ENCODE measurements at places on chromosomes 4 and X.

GRCh38 chr4:34731070-34731469, 1513.2 kb downstream of the ARAP2 start:
- DNase-seq: no peak

DNA sequence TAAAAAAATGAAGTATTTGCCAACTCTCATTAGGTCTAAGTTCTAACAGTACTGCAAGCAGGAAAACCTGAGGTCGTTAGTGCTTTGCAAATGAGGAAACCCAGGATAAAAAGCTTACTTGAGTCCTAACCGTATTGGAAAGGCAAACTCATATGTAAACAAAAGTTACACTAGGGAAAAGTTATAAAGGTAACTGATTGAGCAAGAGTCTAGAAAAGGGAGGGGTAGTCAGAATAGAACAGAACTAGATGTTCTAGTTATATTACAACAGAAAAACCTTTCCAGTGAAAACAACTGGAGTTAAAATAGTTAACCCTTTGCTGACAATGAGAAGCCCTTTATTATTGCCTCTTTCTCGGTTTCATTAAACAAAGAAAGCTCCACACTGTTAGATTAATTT, 66.4 kb upstream of the MAOA start:
- DNase-seq: no peak

DNA sequence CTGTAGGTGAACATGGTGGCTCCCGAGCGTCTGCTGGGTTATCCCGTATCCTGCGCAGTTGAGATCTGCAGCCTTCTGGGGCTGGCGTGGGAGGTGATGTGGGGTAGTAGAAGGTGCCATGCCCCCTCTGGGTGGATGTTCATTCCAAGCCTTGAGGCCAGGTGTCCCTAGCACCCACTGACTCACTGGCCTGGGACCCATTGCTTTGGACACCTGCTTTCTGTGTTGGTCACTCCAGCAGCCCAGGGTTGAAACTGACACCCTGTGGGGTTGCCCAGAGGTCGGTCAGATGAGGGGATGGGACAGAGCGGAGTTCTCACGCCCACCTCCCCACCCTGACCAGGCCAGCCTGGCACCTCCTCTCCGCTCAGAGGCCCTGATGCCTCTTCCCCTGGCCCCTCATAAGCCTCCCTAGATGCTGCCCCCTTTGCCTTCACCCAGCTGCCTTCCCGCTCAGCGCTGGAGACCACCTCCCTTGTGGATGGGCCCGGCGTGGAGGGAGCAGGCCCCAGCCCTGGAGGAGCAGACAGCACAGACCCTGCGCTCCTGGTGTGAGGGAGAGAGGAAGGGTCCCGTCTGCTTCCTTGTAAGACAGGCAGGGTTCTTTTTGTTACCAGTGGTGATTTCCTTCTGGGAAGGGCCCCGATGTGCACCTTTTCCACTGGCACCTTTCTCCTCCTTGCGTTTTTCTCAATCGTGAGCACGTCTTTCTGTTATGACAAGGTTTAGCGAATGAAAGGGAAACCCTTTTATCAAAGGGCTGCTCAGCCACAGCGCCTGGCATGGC, 2.0 kb downstream of the DOK7 start:
- DNase-seq: no peak

- DNase-seq: no peak
Observed at GRCh38 chr4:156915221-156915620, 56.4 kb downstream of the PDGFC start.

GRCh38 chr4:83516042-83516772, 19.7 kb upstream of the GPAT3 start:
- DNase-seq: no peak

- no peak for DNase-seq
Observed at GRCh38 chr4:70997546-70997945, 4.1 kb downstream of the DCK start.

GRCh38 chr4:8461086-8461485, 20.5 kb downstream of the TRMT44 start:
- DNase-seq: no peak

DNA sequence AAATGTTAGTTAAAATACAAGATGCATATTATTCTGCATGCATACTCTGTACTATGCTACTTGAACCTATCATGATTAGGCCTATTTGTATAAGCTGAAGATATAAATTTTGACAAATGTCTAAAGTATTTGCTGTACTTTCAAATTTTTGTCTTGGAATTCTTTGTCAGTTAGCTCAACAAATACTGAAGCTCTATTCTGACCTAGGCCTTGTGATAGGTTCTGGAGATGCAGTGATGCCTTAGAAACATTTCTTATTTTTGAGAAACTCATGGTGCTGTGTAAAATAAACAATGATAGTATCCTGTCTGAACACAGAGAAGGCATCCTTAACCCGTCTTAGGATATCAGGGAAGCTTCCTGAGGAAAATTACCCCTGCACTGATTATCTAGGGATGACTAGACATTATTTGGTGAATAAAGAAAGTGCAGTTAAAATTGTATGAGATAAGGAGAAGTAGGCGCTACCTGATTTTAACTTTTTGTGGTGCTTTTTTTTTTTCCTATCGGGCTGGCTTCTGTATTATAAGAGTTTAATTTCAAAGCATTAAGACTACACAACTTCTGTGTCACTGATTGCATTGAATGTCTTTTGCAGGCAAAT, 43.4 kb downstream of the MOB1B start:
- DNase-seq: no peak

- peak; percentile 9 for DNase-seq
Observed at GRCh38 chrX:22748093-22748999, 251.4 kb upstream of the DDX53 start.

DNA sequence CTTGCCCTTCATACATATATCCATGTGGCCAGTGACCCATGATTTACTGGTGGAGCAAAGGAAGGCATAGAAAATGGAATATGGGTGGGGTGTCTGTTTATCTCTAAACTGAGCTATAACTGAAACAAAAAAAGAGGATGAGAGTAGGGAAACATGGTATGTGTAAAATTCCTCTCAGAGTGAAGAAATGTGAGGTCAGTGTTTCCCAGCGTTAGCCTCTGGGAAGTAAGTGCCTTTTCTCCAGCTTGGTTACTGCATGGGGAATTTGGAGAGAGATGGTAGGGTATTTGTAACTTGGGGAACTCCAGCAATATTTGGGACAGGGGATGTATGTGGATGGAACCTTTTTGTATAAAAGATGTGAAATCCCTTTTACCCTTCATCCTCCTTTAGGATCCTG, 89.4 kb downstream of the AFF1 start:
- DNase-seq: no peak

DNA sequence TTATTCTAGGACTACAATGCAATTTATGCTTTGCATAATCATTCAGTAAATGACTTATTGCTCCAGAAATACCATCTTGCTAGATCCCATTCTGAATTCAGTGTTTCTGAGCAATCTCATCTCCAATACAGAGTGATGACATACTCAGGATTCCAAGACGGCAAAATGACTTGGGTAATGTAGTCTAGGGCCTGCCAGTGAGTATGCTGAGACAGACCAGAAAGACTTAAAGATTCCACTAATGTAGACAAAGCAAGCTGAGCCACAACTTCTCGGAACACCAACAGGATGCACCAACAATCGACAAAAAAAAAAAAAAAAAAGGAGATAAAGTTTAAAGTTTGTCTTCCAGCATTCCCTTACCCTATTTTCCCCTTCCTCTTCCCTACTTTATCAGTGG, 919 bp upstream of the SEC24B start:
- DNase-seq: no peak

DNA sequence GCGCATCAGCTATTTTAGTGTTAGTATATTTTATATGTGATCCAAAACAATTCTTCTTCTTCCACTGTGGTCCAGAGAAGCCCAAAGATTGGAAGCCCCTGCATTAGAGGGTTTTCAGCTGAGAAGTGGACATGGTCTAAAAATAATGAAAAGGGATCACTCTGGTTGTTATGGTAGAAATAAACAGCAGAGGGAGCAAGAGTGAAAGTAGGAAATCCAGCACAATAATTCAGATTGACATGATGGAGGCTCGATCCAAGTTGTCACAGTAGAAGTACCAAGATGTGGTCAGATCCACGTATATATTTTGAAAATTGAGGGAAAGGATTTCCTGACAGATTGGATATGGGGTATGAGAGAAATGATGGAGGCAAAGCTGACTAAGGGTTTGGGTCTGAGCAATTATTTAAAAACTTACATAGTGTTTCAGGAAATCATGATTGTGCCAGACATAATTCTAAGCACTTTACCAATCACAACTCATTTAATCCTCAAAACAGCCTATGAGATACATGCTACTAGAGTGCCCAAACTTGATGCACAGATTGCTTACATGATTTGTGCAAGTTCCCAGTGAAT, 17.0 kb upstream of the TMEM144 start:
- peak; percentile 9 for DNase-seq

GRCh38 chr4:8761167-8761823, 110.3 kb downstream of the HMX1 start:
- no peak for DNase-seq

DNA sequence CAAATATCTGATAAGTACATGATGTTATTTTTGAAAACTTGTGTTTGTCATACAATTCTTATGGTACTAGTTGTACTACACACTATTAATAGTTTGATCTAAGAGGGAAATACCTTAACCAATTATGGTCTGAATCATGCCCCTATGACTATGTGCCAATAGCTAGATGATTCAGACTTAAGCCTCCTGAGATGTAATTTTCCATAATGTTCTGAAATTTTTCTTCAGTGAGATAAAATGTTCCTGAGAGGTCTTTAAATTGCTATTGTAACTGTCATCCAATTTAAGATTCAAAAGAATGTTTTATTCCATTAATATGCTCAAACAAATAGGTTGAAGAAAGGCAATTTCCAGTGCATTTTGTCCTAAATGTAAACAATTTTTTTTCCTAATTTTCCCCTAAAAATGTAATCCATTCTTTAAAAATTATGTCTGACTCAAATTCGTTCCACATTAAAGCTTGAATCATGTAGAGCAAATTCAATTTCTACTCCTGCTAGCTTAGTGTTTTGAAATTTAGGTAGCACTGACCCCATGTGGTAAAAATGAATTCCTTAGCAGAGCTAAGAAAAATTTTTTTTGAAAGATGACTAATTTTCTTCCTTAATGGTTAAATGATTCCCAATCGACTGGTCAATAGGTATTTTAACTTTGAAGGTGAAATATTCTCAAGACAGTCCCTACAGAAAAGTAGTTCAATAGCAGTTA, 49.1 kb downstream of the APOOL start:
- DNase-seq: no peak

- DNase-seq: no peak
Observed at GRCh38 chr4:146059865-146060264, 115.7 kb upstream of the LSM6 start.

GRCh38 chrX:37867536-37868153, 20.3 kb upstream of the DYNLT3 start:
- DNase-seq: no peak

DNA sequence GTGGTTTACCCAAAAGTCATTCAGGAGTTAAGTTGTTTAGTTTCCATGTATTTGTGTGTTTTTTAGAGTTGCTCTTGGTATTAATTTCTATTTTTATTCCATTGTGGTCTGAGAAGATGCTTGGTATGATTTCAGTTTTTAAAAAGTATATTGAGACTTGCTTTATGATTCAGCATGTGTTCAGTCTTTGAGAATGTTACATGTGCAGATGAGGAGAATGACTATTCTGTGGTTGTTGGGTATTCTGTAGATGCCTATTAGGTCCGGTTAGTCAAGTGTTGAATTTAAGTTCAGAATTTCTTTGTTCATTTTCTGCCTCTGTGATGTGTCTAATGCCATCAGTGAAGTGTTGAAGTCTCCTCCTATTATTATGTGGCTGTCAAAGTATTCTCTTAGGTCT, 249.4 kb downstream of the ARHGAP10 start:
- no peak for DNase-seq

DNA sequence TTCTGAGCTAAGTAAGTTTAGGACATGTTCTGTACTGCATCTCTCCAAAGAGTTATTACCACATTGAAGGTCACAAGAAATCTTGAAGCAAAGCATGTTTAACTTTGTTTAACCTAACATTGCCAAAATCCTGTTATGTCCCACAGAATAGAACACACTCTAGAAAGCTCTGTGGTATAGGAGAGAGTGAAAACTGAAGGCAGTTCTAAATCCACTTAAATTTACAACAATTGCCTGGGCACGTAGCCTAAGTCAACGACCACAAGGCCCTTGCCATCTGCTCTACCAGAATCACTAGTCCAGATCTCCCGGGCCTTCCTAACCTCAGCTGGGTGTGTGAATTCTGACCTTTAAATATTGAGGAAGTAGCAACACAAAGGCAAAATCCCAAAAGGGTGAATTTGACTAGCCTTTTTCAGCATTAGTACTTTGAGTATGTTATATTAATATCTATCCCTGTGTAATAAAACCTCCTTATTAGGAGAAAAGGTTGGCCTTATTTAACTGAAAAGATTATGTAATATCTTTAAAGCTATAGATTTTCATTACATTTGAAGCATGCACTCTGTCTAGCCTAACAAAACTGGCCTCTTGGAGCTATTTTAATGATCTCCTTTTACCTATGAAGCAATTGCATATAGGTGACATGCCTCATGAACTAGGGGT, 4.5 kb upstream of the MAML3 start:
- DNase-seq: peak; percentile 56

DNA sequence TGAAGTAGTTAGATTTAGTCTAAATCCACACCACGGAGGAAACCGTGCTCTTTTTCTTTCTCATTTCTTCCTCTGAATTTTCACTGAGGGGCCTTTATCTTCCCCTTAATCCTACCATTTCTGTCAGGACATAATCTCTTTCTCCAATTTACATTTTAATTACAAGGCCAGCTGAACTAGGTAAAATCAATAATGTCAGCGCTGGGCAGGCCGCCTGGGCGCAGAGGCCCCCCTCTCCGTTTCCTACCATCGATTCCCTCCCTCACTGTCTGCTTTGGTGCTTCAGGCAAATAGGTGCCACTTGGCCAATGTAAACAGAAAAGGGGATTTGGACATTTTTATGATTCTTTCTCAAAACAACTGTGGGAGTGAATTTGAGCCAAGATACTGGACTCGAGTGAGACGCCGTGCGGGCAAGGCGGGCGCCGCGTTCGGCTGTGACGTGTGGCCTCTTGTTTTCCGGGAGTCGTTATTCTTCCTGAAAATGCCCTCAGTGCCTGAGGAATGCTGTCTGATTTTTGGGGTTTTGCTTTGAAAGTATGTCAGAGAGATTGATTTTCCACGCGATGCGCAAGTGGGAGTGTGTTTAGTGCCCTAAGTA, 22.6 kb downstream of the UVSSA start:
- DNase-seq: no peak

DNA sequence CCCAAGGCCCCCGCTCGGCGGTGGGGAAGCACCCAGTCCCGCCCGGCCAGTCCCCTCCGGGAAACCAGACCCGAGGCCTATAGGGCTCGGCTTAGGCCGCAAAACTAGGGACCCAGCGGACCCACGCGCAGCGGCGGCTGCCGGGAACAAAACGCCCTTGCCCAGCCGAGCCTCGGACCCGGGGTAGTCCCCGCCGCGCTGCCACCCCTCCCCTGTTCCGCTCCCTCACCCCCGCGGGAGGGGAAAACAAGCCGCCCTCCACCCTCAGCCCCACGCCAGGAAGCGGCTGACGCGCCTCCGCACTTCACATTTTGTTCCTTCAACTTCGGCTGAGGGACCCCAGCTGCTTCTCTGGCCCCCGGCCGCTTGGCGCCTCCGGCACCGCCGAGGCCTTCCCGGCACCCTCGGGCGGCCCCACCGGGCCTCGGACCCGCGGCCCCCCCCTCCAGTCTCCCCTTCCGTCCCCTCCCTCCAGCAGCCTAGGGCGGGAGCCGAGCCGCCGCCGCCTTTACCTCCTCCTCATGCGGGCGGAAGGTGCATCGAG, 694 bp downstream of the PDS5A start:
- peak; percentile 60 for DNase-seq

- DNase-seq: no peak
Observed at GRCh38 chr4:99047710-99048109, 40.9 kb downstream of the ADH5 start.
